DMS 273 treated with DMSO at 0.1 percent for 48 hours (cell line): ENCODE measurements at places on chromosomes 1 and 21.
A peak's percentile ranks its signal among the peaks of the same experiment; 100 is the strongest.

DNA sequence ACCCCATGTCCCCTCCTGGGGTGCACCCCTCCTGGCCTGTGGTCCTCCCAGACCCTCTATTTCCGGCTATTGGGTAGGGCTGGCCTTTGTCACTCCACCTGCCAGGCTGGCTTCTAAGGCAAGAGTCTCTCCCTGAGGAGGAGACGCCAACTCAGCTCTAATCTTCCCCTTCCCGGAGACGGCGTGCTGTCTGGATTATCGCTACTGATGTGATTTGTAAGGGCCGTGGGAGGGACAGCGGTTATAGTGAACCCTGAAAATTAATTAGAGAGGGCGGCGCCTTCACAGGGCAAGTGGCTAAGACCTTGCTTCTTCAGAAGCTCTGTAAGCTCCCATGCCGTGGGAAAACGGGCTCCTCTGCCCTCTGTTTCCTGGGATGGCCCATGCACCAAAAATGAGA lies 207.0 kb upstream of the VAMP3 start:
- DNase-seq, result no peak

DNA sequence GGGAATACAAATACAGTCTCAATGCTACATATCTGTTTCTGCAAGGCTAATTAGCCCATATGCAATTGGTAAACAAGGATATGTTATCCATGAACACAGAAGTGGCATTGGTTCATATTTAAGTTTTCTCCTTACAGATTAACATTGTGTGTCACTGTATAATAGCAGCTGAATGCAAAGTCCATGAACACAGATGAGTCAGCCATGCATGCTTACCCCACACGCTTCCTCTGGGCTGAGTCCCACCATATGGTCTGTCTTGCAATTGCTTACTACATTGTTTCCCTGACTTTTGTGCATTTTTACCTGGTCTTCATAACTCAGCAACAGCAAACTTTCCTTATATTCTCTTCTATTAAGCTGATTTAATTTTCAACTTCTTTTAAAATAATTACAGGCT lies 41.5 kb upstream of the TSNAX start:
- DNase-seq, result peak; percentile 21

DNA sequence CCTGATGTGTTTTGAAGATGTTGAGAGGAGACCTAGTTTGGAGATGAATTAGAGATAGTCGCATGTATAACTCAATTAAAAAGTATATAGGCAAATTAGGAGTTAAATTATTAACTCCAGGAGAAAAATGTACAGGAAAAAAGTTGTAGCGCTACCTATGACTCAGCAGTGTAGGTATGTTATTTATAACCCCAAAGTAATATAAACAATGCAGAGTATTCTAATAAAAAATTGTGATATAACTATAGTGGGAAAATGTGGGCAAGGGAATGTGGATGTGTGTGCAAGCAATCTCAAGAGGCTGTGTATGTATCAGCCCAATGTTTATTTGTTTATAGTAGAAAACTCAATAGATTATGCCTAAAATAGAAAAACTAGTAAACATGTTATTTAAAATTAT lies 144.5 kb downstream of the BRINP2 start:
- no peak for DNase-seq

DNA sequence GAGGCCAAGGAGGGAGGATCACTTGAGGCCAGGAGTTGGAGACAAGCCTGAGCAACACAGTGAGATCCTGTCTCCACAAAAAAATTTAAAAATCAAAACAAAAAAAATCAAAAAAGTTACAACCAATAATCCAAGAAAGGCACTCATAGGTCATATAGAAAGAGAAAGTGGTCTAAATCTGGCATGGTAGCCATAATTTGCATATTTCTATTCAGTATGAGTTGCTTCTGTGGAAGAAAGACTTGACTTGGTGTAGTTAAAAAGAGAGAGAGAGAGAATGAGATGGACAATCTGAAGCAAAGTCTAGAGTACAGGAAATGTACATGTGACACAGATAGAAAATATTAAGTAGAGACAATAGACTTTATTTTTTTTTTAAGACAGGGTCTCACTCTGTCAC lies 22.5 kb downstream of the JMJD4 start:
- DNase-seq, result no peak

DNA sequence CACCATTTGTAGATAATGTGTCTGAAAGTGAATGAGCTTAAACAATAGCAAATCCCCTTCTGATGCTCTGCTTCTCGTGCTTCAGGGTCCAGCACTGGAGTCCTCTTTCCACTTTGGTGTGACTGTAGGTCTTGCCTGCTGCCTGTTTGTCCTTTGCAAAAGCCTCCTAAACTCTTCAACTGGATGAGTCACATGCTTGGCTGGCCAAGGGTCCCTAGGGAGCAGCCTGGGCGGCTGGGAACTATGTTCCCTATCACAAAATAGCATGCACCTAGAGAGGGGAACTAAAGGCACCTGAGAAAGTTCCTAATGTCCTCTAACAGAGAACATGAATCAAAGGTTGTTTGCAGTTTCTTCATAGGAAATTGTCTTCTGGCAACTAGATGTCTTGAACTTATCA lies 607.2 kb upstream of the PLXNA2 start:
- DNase-seq, result no peak

DNA sequence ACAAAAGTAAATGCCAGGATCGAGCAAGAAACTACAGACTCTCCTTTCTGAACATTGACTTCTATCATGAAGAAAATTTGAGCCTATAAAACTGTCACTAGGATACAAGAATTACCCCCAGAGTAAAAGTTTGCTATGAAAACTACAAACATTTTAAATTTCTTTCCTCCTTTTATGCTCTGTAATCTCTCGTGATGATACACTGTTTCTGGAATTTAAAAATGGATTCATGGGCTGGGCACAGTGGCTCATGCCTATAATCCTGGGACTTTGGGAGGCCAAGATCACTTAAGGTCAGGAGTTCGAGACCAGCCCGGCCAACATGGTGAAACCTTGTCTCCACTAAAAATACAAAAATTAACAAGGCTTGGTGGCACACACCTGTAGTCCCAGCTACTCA lies 181.3 kb downstream of the ZNF281 start:
- DNase-seq, result no peak

- DNase-seq, result no peak
Measured at GRCh38 chr1:163604896-163605295, 283.1 kb downstream of the NUF2 start.

GRCh38 chr1:29096231-29096886 lies 27.3 kb downstream of the TMEM200B start:
- DNase-seq, result peak; percentile 73

GRCh38 chr1:57132993-57133622 lies 167.3 kb upstream of the C8B start:
- no peak for DNase-seq

DNA sequence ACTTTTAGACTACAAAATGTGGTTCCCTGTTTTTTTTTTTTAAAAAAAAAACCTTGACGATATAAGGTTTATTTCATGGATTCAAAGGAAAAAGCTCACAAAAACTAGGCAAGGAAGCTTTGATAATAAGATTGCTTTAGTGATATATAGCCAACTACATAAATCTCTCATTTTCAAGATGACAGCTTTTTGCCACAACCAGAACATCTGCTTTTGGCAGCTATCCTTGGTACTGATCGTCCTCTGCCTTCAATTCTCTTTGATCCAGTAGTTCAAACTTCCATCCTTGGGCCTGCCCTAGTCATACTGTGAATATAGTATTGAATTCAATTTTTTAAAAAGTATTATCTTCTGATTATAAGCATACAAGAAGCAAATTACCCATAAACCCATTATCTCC lies 72.9 kb upstream of the CD53 start:
- DNase-seq, result no peak

GRCh38 chr1:84272401-84272800 lies 29.1 kb upstream of the SAMD13 start:
- DNase-seq, result no peak

GRCh38 chr1:41243079-41243385 lies 926 bp upstream of the SCMH1 start:
- no peak for DNase-seq

- DNase-seq, result no peak
Measured at GRCh38 chr1:109910963-109911798, 532 bp downstream of the CSF1 start.

- no peak for DNase-seq
Measured at GRCh38 chr1:199759268-199759730, 268.2 kb upstream of the NR5A2 start.

DNA sequence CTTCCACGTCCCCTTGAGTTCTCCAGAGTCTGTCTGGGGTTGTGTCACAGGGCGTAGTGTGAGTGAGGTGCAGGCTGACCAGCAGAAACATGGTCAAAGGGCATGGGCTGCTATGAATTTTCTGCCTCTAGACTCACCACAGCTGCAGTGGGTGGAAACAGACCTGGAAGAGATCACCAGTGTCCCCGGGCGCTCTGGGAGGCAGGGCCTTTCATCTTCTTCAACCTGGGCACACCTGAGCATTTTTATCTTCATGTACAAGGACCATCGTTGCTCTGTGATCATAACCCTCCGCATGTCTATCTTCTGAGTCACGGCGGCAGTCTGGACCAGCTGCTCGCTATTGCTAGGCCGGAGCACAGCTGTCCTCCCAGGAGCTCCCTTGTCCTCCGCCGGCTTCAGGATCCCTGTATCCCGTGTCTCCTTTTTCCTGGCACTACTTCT lies 29.6 kb downstream of the DEGS1 start:
- DNase-seq, result no peak

DNA sequence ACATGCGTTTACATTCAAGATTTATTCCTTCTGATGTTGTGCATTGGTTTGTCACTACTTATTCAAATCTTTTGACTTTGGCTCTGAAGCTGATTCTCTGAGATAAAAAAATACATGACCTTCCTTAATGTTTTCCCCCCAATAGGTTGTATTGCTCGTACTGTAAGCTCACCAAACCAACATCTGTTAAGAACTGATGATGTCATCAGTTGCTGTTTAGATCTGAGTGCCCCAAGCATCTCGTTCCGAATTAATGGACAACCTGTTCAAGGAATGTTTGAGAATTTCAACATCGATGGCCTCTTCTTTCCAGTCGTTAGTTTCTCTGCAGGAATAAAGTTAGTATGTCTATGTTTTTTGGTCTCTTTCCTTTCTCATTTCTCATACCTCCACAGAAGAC lies 390.2 kb downstream of the ZP4 start:
- DNase-seq, result no peak

GRCh38 chr1:208510192-208510952 lies 266.2 kb upstream of the PLXNA2 start:
- no peak for DNase-seq

- no peak for DNase-seq
Measured at GRCh38 chr1:37602750-37603694, 7.3 kb upstream of the GNL2 start.

GRCh38 chr1:228472655-228473054 lies 14.5 kb upstream of the RNF187 start:
- DNase-seq, result no peak

GRCh38 chr1:151013518-151013917 lies 5.3 kb downstream of the PRUNE1 start:
- DNase-seq, result peak; percentile 100

GRCh38 chr1:109946511-109946910 lies 35.9 kb downstream of the CSF1 start:
- no peak for DNase-seq

DNA sequence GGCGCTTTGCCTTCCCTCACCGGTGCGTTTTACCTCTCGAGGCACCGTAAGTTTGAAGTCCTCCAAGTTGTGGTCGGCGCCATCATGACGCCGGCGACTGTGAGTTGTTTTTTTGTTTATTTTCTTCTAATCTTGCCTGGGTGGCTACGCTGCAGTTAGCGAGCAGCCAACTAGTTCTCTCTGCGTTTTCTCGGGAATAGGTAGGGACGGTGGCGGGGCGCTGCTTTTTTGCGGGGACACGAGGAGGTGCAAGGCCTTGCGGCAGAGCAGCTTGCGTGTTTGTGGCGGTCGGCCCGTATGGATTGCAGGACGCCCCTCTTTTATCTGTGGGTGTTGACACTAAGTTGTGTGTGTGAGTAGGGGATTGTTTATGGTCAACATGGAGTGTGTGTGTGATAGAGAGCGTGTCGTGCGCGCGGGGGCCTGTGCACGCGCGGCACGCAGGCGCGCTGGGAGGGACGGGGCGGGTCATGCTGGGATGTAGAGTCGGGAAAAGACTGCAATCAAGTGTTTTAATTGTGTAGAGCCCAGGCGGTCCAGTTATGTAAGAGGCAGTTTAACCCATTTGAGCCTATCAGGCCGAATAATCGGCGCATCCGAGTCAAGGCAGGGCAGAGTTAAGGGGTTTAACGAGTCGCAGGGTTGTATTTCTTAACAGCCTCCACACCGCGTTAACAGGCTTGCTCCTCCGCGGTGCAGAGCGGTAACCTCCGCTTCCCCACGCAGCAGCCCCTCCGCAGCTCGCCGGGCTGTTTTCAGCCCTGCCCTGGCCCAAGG lies 1.2 kb upstream of the NEGR1 start:
- peak; percentile 56 for DNase-seq

DNA sequence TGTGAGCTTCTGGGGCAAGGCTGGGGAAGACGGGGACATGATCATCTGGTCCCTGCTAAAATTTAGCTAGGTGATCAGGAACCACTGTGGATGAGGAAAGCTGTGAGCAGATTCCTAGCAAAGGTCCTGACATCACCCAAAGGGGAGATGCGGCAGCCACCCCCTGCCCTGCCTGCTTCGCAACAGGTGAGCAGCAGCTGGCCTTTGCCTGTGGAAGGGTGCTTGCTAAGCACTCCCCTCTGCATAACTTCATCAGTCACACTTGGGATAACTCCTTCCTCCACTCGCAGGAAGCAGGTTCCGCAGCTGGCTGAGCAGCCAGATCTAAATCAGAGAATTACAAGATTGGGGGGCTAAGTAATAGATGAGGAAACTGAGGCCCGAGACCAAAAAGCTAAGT lies 51.2 kb downstream of the KCNN3 start:
- no peak for DNase-seq

DNA sequence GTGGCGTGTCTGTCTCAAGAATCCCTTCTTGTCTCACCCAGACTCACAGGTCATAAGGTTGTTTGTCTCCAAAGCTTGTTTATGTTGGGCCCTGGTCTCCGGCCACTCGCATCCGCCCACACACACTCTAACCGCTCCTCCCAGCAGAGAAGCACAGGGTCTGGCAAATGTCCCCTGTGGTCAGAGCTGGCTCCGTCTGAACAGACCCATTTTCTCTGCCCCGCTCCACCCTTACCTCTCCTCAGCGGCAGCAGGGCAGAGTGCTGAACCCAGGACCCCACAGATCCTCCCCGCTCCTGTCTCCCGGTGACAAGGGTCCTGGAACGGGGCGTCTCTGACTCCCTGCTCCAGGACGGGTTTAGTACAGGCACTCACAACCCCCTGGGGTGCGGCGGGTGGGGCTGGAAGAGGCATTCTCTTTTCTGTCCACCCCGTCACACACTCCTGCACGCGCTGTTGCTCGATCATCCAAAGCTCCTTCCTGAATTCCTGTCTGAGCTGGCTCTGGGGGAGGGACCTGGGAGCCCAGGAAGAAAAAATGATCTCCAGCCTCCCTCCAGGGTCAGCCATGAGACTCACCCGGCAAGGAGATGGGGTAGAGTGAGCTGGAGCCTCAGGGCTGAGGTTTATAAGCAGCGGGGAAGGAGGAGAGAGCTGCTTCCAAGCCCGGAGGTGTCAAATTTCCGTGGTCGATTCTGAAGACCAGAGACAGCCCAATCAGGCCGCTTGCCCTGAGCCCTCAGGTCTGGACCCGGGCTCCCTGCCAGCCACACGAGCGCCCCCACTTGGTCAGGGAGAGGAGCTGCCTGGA lies at the start of gene S100A13:
TSS of gene S100A13 (minus strand) at position 602 of the 811 bp plus-strand sequence. CDS start 1,033 bp downstream, outside the sequence.
- peak; percentile 85 for DNase-seq

GRCh38 chr1:117967881-117968280 lies 38.3 kb downstream of the WDR3 start:
- DNase-seq, result peak; percentile 73
